CD4-positive, alpha-beta T cell treated with Interferon alpha-2 for 1 hour (primary cell): ENCODE measurements at places on chromosomes 13 and 19.

GRCh38 chr19:788983-789700 is 8.1 kb upstream of the PTBP1 start:
- DNase-seq, result no peak

DNA sequence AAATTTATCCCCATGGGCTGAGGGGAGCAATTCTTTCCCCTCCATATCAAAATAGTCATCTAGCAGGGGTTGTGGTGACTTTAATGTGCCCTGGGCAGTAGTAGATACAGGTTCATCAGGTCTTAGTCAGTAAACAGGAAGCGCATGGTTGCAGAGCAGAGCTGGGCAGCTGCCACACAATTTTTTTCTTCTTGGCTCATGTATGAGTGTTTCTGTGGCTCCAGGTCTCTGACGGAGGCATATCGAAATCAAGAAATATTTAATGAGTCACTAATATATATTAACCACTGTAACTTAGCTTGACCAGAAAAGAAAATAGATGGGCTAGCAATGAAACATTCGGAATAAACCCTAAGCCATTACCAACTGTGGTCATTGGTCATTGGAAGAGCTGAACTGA is 68.4 kb upstream of the UBL3 start:
- no peak for DNase-seq

GRCh38 chr13:106143392-106143791 is 392.1 kb downstream of the EFNB2 start:
- no peak for DNase-seq

- DNase-seq, result peak; percentile 77
Measured at GRCh38 chr19:610801-611480, 21.3 kb downstream of the HCN2 start.

DNA sequence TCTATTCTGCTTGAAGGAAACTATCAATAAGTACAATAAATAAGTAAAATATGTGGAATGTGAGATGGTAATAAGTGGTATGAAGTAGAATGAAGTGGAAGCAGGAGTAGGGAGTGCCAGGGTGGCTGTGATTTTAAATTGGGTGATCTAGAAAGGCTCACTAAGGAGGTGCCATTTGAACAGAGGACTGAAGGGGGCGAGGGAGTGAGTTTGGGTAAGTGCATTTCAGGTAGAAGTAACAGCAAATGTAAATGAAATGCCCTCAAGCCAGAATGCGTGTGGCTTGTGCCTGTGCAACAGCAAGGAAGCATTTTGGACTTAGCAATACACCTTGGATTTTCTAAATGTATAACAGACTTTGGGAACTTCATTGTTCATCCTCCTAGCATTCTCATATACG is 77.1 kb downstream of the CCNA1 start:
- DNase-seq, result no peak

DNA sequence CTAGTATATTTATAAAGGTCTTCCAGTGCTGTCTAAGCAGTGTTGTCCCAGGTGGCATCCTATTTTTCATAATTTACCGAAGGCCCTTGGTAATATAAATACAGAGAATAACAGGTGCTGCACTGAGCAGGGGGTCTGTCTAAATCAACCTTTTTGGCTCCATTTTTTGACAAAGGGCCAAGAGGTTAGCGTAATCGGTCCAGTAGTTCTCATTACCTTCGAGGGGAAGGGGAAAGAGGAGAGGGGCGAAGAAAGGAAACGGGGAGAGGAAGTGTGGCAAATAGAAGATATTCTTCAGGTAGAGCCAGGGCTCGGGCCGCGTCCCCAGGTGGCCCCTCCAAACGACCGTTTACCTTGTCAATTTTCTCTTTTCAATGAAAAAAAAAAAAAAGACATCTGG is 749 bp upstream of the PAN3 start:
- DNase-seq, result no peak

DNA sequence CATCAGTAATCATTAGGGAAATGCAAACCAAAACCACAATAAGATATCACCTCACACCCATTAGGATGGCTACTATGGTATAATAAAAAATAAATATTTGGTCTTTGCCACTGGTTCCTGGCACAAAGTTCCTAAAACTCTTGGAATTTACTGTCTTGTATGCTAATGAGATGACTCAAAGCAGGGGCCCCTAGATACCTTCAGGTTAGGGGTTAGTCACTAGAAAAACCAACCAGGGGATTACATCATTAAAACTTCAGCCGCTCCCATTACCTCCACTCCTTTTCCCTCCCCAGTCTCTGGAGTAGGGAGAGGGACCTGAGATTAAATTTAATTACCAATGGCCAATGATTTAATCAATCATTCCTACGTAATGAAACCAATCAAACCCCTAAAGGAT is 49.6 kb downstream of the THSD1 start:
- no peak for DNase-seq

DNA sequence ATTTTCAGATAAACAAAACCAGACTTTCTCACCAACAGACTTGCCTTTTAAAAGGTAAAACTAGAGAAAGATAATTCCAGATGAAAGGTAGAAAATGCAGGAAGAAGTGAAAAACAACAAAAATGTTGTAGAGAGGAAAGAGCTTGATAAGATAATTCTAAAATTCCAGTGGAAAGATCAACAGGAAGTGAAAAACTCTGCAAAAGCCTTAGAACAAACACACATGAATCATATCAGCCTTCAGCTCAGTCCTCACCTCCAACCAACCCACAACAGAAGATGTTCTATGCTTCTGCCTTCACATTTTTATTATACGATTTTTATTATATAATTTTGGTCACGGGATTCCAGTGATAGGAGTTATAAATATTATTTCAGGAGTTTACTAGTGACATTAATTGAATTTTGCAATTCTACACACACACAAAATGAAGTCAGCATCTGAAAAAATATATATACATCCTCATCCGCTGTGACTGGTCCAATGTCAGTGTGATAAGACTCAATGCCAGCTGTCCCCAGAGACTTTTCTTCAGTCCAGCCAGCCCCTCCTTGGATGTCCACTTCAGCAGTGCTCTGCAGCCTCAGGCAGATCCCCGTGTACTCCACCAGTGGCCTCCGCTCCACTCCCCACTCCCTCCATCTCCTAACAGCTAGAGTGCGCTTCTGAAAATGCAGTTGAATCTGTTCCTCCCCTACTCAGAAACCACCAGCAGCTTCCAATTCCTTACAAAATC is 57.9 kb downstream of the GADD45B start:
- no peak for DNase-seq

DNA sequence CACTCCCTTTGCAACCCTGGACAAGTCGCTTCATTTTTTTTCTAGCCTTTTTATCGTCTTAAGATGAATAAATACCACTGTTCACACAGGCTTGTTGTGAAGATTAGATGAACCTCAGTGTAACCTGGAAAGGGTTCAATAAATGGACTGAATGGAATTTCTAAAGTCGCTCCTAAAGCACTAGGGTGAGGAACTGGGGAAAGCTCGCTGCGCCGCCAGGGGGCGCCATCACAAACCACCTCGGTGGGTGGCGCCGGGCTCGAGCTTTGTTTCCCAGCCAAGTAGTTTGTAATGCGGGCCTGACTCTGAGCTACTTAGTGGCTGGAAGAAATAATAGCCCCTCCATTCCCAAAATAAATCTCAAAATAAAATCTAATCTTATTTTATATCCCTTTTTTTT is 2.2 kb upstream of the CEACAM6 start:
- DNase-seq, result peak; percentile 72

DNA sequence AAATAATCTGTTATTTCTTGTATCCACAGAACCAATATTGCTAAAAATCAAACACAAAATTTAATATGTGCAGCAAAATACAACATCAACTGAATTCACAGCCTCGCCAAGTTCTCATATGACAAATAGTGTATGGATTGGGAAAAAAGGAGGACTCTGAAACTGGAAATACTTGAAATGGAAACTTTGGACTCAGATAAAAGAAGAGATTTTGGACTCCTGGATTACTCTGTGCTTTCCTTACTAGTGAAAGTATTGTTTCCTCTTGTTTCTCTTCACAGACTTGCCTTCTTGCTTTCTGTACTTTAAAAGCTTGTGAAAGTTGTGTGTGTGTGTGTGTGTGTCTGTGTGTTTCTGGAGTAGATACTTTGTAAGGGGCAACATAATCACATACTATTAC is 1596.3 kb downstream of the PCDH9 start:
- DNase-seq, result no peak

DNA sequence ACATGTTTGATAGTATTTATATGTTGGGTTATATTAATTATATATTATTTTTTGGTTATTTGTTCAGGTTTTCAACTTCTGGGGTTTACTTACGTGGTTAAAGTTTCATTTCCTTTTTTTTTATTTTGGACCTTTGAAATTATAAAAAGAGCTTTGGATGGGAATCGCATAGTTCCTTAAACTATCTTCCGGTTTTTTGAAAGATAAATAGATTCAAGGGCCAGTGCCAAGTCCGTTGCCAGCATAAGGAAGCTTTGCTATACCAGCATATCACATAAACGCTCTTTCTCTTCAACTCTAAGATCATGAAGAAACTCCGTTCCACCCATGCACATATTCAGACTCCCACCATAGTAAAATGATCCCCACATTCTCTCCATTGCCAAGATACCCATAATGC is 7.4 kb upstream of the OXGR1 start:
- DNase-seq, result no peak

- DNase-seq, result no peak
Measured at GRCh38 chr13:99693852-99694611, 192.8 kb downstream of the TM9SF2 start.

DNA sequence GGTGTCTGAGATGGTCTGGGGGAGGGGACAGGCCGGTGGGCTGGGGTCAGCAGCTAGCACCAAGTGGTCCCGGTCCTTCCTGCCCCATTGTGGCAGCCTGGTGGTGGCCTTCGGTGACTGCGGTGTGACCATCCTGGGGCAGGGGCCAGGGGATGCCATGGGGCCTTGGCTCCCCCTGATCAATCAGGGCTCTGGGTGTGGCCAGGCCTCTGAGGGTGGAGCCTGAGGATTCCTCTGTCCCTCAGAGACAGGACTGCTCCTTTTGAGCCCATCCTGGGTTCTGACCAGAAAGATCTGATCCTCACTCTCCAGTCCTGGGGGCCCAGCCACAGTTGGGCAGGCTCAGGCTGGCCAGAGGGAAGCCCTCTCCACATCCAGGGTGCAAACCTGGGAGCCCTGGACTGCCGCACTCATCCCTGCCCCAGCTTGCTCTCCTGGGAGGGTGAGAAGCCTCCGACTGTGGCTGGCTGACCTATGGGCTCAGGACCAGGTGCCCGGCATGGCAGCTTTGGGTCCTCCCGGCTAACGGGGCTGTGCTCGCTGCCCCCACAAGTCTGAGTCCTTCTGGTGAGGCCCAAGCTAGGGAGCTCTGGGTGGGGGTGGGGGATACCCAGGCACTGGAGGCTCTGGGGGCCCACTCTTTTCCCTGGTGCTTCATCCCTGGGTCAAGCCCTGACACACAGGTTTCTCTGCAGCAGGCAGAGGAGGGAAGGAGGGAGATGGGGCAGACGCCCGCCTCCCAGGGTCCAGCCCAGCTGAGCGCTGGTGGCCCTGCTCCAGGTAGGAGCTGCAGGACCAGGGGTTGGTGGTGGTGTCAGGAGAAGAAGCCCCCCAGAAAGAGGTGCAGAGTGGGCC is 59.5 kb downstream of the IER2 start:
- peak; percentile 24 for DNase-seq

GRCh38 chr13:30867089-30867669 is 38.9 kb upstream of the MEDAG start:
- DNase-seq, result no peak

DNA sequence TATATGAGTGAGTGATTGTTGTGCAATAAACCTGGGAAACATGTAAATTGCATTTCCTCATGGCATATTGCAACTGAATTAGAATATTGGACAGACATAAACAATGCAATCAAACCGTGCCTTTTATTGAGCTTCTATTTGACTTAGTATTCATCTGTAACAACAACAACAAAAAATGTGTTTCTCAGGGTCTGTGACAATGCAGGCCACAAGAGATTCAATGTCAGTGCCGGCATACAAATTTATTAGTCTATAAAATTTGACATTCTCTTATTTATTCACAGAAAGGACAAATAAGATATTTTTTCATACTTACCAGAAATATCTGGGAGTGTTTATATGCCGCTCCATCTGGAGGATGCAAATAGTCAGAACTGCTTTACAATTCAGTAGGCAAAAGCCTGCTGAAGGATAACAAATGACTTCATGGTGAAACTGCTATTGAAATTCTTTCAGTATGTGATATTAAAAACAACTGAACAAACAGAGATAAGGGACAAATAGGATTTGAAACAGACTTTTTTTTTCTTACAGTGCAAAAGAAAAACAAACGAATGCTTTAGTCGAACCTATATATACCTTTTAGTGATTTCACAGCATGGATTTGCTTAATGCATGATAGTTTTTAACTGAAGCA is 77.2 kb downstream of the DACH1 start:
- no peak for DNase-seq

DNA sequence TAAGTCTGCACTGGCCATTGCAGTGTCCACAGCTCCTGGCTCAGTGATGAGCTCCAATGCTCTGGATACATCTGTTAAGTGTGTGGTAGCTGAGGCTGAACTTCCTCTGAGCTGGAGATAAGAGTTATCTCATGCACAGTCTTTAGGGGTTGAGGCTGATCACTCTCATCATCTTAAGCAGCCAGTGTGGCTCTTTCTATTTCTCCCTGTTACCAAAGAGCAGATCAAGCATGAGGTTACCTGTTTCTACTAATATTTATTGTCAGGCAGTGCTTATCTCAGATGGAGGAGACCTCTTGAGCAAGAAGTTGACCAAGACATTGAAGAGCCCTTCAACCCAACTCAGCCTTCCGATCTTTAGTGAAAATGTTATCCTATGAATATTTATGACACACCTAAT is 6.6 kb upstream of the OR10H2 start:
- DNase-seq, result no peak

- DNase-seq, result peak; percentile 75
Measured at GRCh38 chr19:16259385-16260159, 61.9 kb downstream of the AP1M1 start.

DNA sequence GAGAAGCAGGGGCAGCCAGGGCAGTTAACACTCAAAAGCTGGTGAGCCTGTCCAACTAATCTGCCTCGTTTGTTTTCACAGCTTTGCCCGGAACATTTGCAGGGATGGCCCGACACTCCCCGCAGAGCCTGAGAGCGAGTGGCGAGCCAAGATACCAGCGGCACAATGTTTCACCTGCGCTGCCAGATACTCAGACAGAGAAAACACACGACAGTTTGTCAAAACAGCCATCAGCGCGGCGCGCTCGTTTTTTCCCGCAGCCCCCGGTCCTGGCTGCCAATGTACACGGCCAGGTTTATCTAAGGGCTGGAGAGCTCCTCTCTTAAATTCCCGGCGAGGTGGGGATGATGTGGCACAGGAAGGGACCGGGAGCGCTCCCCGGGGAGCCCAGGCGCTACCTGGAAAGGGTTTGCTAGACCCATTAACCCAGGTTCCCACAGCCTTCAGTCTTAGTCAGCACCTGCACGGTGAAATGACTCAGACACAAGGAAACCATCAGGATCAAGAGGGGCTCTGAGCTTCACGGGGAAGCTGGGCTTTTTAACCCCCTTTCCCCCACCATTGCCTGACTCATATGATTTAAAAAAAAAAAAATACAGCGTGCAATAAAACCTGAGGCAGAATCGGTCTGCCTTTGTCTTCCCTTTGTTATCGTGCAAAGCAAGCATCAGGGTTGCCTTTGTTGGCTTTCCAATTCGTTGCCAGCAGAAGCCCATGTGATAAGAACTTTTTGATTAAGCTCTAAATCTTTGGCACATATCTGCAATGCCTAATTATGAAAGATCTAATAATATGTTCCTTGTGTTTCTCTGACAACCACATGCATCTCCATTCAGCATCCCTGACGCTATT is 186.2 kb downstream of the EFNB2 start:
- no peak for DNase-seq

- no peak for DNase-seq
Measured at GRCh38 chr13:111387026-111387871, 66.8 kb downstream of the TEX29 start.

- no peak for DNase-seq
Measured at GRCh38 chr13:109713681-109714080, 72.7 kb downstream of the IRS2 start.

- DNase-seq, result no peak
Measured at GRCh38 chr13:30520571-30520970, 54.8 kb upstream of the HMGB1 start.
